ENCODE measurements at places on chromosomes 16 and 17. TPM values are rescaled to one million over a fixed set of nuclear protein-coding genes. Genes with fewer than 3 reads are reported as not detected.

ZPBP2 gene
- total RNA-seq = not detected

TAT gene
- total RNA-seq = not detected

NEUROD2 gene
- total RNA-seq = not detected

RNU2-1 gene
- not detected for total RNA-seq

FOXL1 gene
- total RNA-seq = under 0.01 TPM

KRT17 gene
- total RNA-seq = not detected

POLG2 gene
- 16.7 TPM for total RNA-seq

RTN4RL1 gene
- 1.6 TPM for total RNA-seq

DPEP1 gene
- under 0.01 TPM for total RNA-seq

HEXIM1 gene
- total RNA-seq = 10.2 TPM

CPNE7 gene
- total RNA-seq = 0.81 TPM

EPN3 gene
- total RNA-seq = under 0.01 TPM

All from hematopoietic multipotent progenitor cell (in vitro differentiated cells).